ELF-1 (cell line): ENCODE measurements at places on chromosomes 13 and 19.

GRCh38 chr19:5635427-5635826, 12.5 kb downstream of the SAFB start:
- no peak for DNase-seq

DNA sequence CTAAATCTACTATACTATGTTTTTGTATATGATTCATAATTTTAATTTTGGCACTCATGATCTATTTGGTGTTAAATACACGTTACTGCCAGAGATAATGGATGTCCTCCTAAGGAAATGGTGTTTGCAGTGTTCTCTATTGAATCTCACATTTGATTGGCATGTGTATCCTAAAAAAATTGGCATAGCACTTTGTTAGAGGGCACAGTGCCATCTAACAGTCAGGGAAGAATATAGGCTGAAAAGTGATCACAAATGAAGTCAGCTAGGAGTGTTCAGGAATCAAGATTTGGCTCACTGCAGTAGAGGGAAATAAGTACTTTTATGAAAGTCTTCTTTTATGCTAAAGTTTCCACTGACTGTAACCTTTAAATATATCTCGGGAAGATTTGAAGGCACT, 624.6 kb downstream of the GPC6 start:
- DNase-seq, result no peak

DNA sequence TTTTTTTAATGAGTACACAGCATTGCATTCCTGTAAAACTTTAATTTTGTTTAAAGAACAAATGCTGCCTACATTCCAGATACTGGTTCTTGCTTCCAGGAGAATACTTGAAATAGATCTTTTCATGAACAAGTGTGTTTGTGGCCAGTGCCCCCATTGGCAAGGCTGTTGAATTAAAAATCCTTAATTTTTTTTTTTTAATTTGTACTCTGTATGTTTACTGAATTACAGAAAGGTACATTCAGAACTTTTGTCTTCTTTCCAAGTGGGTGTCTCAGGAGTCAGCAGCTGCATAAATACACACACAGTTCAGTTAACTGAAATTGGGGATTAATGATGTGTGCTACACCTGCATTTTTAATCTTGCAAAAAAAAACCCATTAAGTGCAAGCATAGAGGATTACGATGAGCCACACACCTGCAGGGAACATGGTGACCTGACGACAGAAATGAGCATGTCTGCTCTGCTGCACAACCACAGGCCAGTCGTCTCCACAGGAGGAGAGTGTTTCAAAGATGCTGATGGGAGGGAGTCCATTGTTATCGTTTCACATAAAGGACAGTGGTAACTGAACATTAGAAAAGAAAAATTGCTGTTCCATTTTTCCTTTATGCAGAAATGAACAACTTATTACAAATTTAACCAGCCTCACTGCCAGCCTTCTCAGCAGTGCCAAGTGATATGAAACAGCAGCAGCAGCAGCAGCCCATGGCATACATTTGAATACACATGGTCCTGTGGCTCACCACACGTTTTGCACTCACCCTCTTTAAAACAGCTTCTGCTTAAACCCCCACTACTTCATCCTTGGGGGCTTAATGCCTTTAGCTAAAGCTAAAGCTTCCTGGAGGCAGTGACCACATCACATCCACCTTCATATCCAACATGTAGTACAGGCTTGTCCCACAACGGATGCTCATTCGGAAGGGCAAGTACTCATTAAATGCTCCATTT, 72.3 kb upstream of the RFC3 start:
- DNase-seq, result no peak

- peak; percentile 73 for DNase-seq
Measured at GRCh38 chr19:38676023-38676877, 28.8 kb downstream of the ACTN4 start.

GRCh38 chr13:36778083-36778671, 40.8 kb upstream of the RFXAP start:
- DNase-seq, result peak; percentile 86
